CD4-positive, CD25-positive, alpha-beta regulatory T cell (primary cell): ENCODE measurements at places on chromosomes 6 and 20. TPM values are rescaled to one million over a fixed set of nuclear protein-coding genes. Genes with fewer than 3 reads are reported as not detected.
A peak's percentile ranks its signal among the peaks of the same experiment; 100 is the strongest.

DNA sequence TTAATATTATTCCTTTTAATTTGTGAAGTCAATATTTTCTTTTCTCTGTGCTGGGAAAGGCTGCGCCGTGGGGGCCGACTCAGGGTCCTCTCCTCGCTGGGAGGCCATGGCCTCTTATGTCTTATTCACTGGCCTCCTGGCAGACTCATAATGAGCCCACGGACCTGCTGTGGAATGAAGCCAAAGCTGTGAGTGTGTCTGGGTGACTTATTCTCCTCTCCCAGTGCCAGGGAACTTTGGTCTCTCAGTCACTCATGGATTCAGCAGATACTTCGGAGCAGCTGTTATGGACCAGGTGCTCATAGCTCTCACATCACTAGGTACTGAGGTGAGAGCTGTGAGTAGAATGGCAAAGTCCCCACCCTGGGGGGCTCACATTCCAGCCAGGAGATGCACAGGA lies 297.6 kb downstream of the CDH26 start:
- DNase-seq: no peak

DNA sequence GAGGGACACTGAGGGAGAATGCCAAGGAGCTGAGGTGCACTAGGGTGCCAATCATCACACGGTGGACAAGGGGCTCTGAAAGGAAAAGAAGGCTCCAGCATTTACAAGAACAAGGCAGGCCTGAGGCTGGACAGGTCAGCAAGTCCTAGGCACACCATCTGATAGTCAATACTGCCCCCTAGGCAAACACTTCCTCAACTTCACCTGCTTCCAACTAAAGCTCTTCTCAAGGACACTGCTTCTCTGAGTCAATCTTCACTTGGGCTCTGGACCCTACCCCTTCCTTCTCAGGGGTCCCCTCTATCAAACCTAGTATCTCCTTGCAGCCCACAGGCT lies 37.7 kb upstream of the SLC4A11 start:
- DNase-seq: no peak

Gene TAGAP
- total RNA-seq: 330 TPM

DNA sequence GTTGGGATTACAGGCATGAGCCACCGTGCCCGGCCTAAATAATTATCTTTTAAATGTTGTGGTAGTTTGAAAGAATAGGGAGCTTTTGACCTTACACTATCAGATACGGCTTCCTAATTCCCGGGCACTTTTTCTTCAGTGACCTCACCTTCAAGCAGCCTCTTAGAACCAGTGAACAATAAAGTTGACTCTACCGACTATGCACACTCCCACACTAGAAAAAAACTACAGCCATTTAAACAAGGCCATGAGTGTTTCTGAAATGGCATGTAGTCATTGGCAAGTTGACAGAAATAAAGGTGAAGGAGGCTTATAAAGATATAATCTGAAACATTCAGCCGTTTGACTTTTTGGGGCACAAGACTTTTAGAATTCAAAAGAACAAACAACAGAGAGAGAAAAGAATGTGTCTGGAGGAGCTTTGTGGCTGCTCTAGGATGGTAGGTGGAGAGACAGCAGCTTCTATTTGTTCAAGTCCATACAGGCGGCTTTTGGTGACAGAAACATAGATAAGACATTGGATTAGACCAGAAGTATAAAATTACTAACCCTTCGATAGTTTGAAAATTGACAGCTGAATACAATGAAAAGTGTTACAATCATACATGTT lies 75.2 kb downstream of the GJA1 start:
- no peak for DNase-seq

Gene ID4
- total RNA-seq: not detected

DNA sequence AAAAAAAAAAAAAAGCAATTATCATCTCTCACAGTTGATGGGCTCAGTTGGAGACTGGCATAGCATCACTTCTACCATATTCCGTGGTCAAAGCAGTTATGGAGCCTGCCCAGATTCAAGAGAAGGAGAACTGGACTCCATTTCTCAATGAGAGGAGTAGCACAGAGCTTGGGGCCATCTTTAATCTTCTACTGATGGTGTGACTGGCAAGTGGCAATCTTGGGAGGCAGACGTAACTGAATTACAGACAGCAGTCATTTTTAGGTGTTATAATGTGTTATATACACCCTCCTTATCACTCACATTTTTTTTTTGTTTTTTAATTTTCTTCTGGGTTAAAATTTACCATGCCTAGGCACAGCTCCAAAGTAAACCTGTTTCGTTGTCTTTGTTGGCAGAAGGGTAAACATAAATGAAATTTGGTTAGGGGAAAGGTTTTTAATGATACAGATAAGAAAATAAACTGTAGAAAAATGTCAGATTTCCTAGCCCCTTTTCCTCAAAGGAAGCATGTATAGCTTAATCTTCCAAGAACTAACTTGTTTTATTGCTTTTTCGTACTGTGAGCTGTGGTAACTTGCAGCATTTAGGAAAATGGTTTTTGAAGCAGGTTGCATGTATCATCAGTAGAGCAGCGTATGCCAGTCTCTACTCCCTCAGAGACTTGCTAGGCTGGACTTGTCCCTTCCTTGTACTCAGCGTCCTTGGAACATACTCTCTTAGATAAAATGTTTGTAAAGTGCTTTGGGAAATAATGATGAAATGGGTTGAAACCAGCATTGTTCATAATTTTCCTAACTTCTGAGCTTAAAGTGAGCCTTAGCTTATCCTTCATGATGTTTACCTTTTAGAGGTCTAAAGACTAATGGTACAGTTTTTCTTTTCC lies 25.7 kb downstream of the ZFAND3 start:
- DNase-seq: no peak

DNA sequence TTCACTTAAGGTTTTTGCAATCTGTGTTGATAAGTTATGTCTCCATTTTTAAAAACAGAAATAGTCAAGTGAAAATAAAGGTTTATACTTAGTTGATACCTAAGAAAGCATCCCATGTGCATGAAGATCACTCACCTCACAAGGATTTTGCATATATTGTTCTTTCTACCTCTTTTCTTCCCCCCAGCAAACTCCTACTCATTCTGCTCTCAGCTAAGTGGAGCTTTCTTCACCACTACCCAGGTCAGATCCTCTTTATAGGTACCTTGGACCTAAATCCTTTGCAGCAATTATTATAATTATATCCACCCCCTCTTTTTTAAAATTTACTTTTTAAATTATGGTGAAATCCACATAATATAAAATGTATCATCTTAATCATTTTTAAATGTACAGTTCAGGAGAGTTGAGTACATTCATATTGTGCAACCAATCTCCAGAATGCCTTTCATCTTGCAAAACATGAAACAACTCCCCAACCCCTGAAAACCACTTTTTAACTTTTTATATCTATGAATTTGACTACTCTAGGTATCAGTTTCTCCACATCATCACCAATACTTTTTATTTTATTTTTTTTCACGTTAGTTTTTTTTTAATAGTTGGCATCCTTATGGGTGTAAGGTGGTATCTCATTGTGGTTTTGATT lies 9.3 kb upstream of the BACH2 start:
- no peak for DNase-seq

Gene TFEB
- total RNA-seq: 26.7 TPM

DNA sequence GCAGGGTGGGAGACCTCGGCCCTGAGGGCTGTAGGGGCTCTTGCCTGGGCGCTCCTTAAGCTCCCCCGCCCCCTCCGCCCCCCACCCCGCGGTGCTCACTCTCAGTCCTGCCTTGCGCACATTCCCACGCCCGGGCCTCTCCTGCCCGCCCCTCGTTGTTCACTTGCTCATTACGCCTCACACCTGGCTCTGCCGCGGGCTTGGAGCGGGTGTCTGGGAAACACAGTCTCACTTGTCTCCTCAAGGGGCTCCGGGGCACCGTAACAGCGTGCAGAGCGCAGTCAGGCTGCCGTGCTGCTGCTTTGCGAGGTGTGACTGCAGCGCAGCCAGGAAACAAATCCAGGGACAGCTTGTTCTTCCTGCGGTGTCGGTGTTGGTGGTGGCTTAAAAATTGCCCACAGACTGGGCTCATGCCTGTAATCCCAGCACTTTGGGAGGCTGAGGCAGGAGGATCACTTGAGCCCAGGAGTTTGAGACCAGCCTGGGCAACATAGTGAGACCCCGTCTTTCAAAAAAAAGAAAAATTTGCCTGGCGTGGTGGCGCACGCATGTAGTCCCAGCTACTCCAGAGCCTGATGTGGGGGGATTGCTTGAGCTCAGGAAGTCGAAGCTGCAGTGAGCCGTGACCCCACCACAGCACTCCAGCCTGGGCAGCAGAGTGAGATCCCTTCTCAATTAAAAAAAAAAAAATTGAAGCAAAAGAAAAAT lies 4.6 kb downstream of the NPBWR2 start:
- DNase-seq: no peak

DNA sequence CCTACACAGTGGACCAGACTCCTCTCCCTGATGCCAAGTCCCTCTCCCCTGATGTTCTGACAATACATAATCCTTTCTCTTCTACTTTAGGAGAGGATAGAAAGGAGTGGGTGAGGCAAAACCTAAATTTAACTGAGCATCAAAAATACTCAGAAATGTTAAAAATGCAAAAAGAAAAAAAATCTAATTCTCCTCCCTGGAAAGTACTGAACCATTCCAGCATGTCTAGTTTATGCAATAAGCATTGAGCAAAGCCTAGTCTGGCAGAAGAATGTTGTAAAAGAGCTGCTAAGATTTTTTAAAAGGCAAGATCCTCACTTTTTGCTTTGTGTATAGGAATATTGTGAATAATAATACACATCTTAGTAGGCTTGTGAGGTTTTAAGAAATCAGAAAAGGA lies 116.6 kb upstream of the STXBP5 start:
- no peak for DNase-seq

DNA sequence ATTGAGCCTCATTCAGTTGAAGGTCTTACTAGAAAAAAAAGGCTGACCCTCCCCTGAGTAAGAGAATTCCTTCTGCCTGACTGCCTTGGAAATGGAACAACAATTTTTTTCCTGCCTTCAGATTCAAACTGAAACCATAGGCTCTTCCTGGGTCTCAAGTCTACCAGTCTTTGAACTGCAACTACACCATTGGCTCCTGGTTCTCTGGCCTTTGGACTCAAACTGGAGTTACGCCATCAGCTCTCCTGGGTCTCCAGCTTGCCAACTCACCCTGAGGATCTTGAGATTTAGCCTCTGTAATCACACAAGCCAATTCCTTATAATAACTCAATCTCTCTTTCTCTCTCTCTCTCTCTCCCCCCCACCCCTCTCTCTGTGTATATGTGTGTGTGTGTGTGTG lies 36.0 kb upstream of the SNX9 start:
- DNase-seq: no peak

GRCh38 chr6:163054641-163055040 lies 326.9 kb downstream of the PACRG start:
- no peak for DNase-seq

Gene SYCP2L
- total RNA-seq: not detected

- DNase-seq: no peak
Measured at GRCh38 chr6:125507987-125508655, 206.4 kb upstream of the HDDC2 start.

GRCh38 chr6:49202924-49203536 lies 260.0 kb downstream of the MMUT start:
- DNase-seq: no peak

Gene BANF2
- not detected for total RNA-seq

GRCh38 chr20:44354979-44355497 lies 461 bp upstream of the HNF4A start:
- no peak for DNase-seq

DNA sequence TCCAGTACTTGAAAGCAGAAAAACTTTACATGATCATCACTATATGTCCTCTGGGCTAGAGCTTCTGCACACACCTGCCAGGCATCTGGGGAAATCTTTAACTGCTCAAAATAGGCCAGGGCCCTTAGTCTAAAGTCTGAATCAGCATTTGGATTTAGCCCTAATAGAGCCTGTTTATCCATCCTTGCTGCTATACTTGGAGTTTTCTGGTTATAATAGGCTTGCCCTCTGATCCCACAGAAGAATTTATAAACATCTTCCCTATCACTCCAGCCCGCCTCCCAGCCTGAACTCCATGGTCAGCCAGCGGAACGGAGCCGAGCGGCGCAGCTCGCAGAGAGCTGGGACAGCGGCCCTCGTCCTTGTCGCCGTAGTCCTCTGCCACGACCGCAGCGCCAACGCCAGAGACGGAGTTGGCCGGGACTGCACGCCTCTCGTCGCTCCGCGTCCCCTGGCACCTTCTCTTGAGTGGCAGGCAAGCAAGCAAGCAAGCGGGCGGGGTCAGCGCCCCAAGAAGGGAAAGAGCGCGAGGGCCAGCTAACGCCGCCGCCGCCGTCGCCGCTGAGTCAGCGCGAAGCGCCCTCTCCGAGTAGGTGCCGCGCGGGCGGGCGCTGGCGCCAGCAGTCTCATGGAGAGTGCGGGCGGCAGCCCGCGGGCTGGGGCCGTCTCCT lies 25.4 kb upstream of the ASIP start:
- peak; percentile 50 for DNase-seq

GRCh38 chr6:26465776-26466175 lies 8.0 kb downstream of the BTN2A1 start:
- DNase-seq: no peak
